ENCODE measurements at places on chromosomes 1 and 21.

DNA sequence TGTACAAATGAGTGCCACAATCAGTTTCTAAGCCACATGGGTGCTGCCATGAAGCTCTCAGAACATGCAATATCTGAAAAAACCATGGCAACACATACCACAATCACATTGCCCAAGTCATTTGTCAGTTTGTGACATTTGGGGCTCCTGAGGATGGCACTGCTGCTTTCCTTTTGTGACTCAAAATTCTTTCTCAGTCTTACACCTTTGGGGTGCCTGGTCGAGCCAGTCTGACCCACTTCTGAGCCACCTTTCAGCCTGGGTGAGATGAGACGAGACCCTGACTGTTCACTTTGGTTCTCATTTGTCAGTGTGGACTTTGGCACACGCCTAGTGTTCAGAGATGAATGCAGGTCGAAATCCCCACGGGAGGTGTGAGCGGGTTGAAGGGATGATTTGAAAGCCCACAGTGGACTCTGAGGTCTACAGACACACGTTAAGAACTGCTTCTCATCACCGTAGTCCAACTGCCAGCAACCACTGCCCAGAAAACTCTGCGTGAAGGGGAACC lies 8.0 kb downstream of the BATF3 start:
- no peak for DNase-seq

DNA sequence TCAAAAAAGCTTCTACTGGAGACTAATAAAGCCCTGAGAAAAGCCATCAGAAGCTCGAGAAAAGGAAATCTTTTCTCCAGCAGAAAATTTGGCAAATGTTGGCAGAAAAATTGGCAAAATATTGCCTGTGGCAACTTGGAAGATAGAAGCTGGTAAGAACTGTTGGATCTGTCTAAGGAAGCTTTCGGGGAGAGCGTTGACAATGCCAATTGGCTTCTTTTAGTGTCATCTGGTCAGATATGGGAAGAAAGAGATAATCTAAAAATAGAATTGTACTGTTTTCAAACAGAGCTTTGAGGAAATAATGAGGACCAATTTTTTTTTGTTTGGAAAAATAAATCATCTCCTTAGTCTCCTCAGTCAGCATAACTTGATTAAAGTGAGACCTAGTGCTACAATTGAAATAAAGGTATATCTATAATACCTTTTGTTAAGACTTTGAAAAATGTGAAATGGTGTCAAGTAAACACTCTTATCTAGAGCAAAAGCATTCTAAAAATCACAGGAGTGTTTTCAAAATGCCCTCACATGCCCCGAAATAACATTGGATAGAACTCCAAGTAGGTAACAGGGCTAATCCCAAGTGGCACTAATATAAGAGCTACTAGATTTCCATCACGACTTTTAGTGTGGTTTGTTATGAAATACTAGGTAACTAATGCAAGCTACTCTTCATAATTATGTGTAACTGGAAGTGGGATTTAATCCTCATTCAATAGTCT lies 882.2 kb upstream of the B3GALT2 start:
- no peak for DNase-seq

GRCh38 chr1:100671601-100672000 lies 47.9 kb upstream of the VCAM1 start:
- DNase-seq: no peak

- no peak for DNase-seq
Observed at GRCh38 chr1:183863852-183864251, 58.9 kb downstream of the RGL1 start.

DNA sequence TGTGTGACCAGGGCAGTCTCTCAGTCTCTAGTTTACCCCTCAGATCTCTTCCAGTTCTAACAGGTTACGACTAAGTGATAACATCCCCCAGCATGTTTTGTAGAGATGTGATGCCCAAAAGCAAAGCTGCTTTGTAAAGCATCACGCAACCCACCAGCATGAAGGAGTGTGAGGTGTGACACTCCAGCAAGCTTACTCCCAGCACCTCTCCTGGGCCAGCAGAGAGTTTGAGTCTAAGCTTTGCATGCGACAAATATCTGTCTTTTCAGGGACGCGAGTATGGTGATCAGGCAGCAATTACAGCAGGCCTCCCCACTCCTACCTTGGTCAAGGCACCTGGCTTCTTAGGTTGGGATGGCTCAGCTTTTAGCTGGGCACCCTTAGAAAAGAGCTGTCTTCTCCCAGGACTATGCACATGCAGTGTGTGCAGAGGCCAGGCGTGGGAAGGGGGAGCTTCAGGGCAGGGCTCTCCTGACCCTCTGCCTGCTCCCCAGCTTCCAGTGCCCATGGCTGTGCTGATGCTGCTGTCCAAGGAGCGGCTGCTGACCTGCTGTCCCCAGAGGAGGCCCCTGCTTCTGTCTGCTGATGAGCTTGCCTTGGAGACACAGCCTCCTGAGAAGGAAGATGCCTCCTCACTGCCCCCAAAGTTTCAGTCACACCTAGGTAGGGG lies 48.2 kb downstream of the ELK4 start:
- no peak for DNase-seq

DNA sequence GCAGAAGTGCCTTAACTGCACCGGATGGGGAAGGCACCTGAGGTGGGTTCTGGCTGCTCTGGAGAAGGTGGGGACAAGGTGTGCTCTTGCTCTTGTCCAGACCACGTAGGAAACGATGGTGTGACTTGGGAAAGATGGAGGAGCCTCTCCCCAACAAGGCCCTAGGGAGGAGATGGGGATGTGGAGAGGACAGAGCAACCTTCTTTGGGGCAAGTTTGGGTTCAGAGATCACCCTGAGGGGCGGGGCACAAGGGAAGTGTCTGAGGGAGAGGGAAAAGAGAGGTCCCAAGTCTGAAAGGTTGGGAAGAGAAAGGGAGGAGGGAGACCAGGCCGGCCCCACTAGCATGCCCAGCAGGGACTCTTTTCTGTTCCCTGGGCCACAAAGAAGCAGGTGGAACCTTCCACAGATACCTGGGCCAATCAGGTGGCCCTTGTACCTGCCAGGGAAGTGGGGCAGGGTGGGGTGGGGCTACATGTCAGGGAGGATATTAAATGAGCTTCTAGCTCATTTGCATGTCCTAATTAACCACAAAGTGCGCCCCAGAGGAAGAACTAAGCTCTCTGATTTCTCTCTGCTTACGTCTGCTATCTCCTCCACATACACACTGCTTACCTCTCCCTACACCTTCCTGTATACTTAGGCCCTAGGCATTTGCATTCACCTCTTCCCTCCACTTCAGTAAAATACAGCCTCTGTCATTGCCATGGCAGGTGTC lies 15.9 kb downstream of the INKA2 start:
- DNase-seq: no peak

All from activated CD4-positive, CD25-positive, alpha-beta regulatory T cell (primary cell).